GM10248 (cell line): ENCODE measurements at places on chromosomes 1 and 21.

DNA sequence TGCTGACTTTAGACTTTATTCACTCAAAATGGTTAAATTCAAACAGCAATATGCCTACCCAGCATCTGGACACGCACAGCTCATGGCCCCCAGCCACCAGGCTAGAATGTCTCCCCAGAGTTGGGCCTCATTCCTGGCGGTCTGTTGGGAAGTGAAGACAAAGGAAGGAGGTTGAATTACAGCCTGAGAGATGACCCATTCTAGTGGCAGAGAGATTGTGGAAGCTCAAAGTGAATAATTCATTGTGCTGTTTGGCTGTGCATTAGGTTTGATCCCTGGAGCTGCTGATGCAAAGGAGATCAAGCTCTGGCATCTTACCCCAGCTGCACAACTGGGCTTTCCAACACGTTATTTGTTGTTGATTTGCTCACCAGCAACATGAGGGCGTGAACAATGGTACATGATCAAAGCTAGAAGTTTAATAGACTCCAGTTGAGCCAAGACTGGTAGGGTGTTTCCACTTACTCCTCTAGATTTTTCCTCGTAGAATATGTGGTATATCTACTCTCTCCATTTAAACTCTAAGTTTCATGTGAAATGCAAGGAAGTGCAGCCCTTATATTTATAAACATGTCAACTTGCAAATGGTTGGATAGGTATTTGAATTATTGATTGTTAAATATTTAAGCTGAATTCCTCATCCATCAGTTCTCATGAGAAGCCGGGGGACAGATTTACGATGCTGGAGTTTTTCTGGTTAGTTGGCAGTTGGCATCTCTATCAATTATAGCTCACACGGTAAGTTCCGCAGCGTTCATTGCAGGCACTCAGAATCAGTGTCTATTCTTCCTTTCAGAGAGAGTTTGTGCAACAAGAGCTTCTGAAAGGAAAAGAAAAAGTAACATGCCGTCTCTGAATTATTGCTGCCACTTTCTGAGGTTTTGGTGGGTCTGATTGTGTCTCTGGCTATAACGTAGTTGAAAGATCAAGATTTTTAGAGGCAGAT, 222.7 kb downstream of the TM2D1 start:
- no peak for DNase-seq

GRCh38 chr1:230568676-230569075, 73.6 kb upstream of the COG2 start:
- no peak for DNase-seq

DNA sequence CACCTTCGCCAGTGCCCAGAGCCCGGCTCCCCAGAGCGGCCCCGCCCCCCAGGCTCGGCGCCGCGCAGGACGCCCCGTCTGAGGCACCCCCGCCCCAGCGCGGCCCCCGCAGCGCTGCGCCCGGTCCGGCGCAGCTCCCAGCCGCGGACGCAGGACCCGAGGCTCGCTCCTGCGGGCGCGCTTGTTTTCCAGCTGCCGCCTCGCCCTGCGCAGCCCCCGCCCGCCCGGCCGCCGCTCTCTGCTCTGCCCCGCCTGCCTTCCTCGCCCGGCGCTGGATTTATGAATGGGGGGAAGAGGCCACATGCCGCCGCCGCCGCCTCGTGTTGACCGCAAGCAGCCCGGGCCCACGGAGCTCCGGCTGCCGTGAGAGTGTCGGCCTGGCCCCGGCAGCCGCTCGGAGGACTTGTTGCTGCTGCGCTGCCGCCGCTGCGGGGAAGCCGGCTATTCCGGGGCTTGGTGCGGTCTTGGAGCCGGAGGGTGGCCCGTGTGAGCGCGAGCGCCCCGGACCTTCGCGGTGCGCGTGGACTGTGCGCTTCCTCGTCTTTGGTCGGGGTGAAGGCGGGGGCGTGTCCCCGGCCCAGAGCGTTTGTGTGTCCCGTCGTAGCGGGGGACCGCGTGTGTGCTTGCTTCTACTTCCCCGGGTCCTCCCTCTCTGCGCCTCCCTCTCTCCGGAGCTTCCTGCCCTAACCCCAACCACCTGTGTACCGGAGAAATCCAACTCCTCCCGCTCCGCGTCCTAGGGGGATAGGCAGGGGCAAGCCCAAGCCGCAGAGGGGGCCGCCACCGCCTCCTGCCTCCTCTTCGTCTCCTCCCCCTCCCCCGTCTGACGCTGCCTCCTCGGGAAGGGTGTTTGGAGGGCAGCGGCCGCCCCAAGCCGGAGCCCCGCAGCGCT, 736 bp downstream of the KCNC4 start:
- peak; percentile 36 for DNase-seq

DNA sequence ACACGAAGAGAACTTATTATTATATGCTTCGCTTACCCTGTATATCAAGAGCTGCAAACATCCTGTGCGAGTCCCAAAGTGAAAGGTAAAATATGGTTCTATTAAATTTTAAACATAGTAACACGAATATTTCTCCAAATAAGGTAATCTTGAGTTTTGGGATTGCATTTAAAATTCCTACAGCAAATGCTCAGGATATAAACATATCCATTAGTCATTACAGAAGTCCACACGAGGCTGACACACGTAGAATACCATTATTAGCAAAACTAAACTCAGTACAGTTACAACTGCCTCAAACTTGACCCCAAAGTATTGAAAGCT, 282 bp upstream of the LYPLAL1 start:
- no peak for DNase-seq

- DNase-seq: no peak
Measured at GRCh38 chr1:94329276-94329675, 88.9 kb upstream of the ABCD3 start.

- DNase-seq: no peak
Measured at GRCh38 chr1:152761609-152762213, 3.9 kb downstream of the KPRP start.

DNA sequence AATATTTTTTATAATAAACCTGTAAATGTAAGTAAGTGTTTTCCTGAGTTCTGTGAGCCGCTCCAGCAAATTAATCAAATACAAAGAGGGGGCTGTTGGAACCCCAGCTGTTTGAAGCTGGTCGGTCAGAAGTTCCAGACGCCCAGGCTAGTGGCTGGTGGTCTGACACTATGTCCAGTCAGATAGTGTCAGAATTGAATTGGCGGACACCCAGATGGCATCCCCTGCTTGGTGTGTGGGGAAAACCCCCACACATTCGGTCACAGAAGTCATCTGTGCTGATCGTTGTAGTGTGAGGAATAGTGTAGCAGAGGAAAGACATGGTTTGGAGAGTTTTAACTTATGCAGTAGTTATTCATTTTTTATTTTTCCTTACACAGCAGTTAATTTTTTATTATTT, 32.4 kb downstream of the TBCE start:
- DNase-seq: no peak

- DNase-seq: no peak
Measured at GRCh38 chr21:31895077-31895835, 22.4 kb downstream of the HUNK start.

DNA sequence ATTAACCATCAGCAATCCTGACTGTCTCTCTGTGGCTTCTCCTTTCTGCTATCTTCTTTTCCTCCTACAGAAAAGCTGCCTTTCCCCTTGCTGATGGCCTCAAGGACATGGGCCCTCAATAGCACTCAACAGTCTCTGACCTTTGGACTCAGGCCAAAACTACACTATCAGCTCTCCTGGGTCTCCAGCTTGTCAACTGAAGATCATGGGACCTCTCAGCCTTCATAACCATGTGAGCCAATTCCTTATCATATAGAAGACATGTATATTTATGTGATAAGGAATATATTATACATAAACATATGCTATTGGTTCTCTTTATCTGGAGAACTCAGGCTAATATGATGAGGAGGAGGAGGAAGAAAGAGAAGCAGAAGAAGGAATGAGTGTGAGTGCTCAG, 91.8 kb upstream of the GJB5 start:
- DNase-seq: no peak
